ENCODE measurements at places on chromosomes 7 and 10.

DNA sequence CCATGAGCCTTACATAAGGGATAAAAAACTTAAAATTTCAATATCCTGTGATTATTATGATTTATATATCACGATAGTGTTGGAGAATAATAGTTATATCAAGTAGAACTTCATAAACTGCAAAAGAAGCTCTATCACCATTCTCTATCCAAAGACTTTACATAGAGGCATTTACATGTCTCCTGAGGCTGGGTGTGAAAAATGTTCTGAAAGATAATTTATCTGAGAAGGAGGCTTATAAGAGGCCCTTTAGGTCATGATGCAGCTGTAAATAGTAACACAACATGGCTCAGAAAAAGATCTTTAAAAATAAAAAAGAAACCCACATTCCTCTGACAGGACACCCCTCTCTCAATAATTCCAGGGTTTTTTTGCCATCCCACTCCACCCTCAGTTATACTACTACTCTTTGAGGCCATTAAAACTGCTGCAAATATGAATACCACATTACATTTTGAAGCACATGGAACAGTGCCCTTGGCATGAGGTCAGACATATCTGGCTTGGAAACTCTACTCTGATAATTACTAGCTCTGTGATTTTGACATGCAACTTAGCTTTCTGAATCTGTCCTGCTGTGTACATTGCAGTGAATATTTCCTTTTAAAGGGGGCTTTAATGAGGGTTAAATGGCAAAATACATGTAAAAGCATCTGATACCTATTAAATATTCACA is 55.5 kb downstream of the SLC16A12 start:
- no peaks in the 10 kb centered on the region for H3K36me3 ChIP-seq
- peaks cover 18% of the 10 kb centered on the region for H3K4me1 ChIP-seq
- H3K27me3 ChIP-seq: no peaks in the 10 kb centered on the region
- no peak overlapping the region for H3K4me3 ChIP-seq
- DNase-seq: peak; percentile 70

DNA sequence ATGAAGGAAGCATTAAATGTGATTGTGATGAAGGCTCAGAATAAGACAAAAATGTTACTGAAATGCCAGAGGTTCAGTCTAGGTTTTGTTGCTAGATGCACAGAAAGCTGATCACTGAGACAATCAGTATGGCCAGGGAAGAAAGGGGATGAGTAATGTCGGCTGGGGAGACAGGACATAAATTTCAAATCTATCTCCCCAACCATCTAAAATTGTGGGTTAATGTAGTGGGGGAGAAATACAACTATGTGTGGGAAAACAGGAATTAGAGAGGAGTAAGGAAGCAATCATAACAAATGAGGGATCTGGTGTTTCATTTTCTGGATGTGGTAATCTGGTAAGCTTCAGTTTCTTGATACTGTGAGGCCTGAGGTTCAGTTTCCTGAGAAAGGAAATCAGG is 1111.0 kb downstream of the XPNPEP1 start:
- no peaks in the 10 kb centered on the region for H3K36me3 ChIP-seq
- no peaks in the 10 kb centered on the region for H3K4me1 ChIP-seq

- no peak overlapping the region for H3K4me3 ChIP-seq
- H3K4me1 ChIP-seq: peaks cover 42% of the 10 kb centered on the region
- no peak for DNase-seq
- H3K36me3 ChIP-seq: no peaks in the 10 kb centered on the region
Observed at GRCh38 chr10:119313644-119314043, 106.3 kb downstream of the GRK5 start.

- H3K4me1 ChIP-seq: no peaks in the 10 kb centered on the region
- H3K4me3 ChIP-seq: no peak overlapping the region
- no peak overlapping the region for H3K27ac ChIP-seq
- DNase-seq: peak; percentile 67
Observed at GRCh38 chr7:107372298-107372697, 97.6 kb upstream of the GPR22 start.

GRCh38 chr7:45258533-45259226 is 101.1 kb downstream of the RAMP3 start:
- H3K36me3 ChIP-seq: no peaks in the 10 kb centered on the region
- no peak overlapping the region for H3K27ac ChIP-seq
- H3K27me3 ChIP-seq: peaks cover 3% of the 10 kb centered on the region
- no peak for DNase-seq

DNA sequence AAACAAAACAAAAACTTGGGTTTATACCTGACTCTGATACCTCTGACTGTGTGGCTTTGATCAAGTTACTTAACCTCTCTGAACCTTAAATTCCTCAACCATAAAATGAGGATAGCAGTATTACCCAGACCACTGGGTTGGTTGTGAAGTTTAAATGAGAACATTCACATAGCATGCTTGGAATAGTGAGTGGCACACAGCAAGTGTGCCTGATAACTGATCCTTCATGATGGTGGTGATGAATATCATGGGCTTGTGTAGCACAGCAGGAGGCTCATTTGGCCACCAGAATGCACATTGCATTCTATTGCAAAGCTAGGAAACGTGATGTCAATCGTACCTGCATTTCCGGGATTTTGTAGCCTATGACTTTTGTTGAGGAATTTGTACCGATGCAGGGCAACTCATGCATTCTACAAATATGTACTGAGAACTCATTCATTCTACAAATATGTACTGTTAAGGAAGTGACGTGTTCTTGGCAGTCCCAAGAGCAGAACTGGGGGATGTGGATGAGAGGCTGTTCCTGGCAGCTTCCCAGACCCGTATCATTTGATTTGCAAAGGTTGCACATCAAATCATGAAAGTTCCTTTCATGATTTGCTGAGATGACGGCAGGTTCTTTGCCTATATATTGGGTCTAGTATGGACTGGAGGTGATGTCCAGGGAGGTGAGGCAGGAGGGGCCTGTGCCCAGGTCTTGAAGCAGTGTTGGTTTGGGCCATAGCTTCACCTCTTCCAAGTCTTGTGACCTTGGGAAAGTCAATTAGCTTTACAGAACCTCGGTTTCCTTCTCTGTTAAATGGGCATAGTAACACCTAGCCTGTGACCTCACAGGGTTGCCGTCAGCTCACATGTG is 94.6 kb upstream of the SMNDC1 start:
- no peaks in the 10 kb centered on the region for H3K36me3 ChIP-seq
- peak overlapping the region; percentile 99 for H3K27ac ChIP-seq
- H3K27me3 ChIP-seq: no peaks in the 10 kb centered on the region
- peaks cover 25% of the 10 kb centered on the region for H3K4me1 ChIP-seq

DNA sequence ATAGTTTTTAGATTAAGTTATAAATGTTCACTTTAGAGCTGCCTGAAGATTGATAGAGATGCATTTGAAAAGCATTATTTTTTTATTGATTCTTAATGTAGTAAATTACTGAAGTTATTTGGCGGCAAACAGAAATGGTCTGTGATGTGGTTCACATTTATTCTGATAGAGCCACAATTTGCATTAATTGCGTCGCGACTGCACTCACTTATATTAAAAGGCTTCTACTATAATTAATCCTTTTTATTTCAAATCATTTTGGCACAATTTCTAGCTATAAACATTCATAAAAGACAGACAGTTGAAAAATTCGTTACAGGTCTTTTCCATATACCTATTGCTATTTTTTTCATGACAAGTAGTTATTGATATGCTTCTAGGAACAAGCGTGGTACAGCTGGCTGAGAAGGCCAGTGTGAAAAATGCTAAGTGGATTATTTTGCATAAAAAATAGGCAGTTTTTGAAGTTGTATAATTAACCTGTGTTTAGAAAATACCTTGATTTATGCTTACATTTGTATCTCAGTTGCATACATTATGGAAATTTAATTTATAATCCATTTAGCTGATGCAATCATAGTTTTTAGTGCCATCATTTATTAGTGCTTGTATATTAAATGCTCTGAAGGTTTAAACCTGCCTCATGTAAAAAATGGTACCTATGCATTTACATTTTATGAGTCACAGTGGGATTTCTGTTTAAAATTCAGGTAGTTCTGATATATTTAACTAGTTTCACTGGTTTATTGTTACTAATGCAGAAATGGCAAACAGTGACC is 92.1 kb upstream of the DNAJB6 start:
- no peaks in the 10 kb centered on the region for H3K27me3 ChIP-seq
- no peaks in the 10 kb centered on the region for H3K4me1 ChIP-seq
- H3K27ac ChIP-seq: no peak overlapping the region
- H3K4me3 ChIP-seq: no peak overlapping the region
- peaks cover 7% of the 10 kb centered on the region for H3K36me3 ChIP-seq
- DNase-seq: no peak

GRCh38 chr7:103640031-103640779 is 194.2 kb upstream of the SLC26A5 start:
- H3K4me1 ChIP-seq: peaks cover 12% of the 10 kb centered on the region
- no peaks in the 10 kb centered on the region for H3K36me3 ChIP-seq
- H3K4me3 ChIP-seq: no peak overlapping the region
- no peaks in the 10 kb centered on the region for H3K27me3 ChIP-seq
- DNase-seq: peak; percentile 85

Measured in fibroblast of lung (primary cell).